CD8-positive, alpha-beta T cell (primary cell): ENCODE measurements at places on chromosomes 7 and 10.
A peak's percentile ranks its signal among the peaks of the same experiment; 100 is the strongest.

DNA sequence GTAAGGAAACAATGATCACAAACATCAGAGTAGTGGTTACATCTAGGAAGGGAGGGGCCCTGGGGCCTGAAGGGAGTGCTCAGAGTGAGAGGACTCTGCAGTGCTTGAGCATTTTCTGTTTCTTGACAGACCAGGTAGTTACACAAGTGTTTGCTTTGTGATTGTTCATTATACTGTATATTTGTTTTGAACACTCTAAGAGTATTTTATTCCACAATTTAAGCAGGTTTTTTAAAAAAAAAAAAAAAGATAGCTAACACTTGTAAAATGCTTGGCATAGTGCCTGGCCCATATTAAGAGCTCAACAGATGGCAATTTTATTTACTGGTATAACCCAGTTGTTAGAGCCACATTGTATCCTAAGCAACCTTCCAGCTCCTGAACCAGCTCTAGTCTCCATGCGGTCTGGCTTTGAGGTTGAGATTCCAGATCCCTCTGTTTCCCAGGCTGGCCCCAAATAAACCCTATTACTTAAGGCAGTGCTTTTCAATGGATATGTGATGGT lies 20.1 kb upstream of the ATXN7L1 start:
- DNase-seq: no peak

DNA sequence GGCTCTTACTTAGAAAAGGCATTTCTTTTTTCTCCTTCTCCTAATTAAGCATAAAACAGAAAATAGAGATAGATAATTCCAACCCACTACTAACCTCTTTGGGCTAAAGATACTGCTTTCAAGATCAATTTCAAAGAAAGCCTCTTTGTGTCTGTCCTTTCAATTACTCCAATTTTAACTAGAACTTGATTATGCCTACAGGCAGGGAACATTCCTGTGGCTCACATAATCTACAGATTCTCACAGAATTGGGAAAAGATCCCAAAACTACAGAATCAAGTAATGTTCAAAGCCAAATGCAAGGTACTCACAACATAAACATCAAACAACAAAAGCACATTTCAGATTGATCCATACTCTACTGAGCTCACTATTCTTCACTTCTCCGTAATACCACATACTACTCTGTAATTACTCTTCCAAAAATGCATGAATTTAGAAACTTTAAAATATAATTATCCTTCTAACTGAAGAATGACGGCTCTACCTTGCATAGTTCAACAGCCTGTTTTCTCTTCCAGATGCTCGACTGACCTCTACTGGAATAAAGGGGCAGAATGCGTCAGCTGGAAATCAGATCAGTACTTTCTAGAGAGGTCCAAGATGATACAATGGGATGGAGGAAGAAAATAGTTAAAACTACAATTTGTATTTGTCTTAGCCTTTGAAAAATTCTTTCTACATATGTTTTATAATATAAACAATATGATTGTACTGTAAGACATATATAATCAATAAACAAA lies 3.9 kb downstream of the MTERF1 start:
- DNase-seq: no peak

GRCh38 chr7:35725280-35725680 lies 30.3 kb upstream of the HERPUD2 start:
- DNase-seq: peak; percentile 95

GRCh38 chr10:63829573-63830149 lies 308.5 kb downstream of the REEP3 start:
- DNase-seq: no peak

GRCh38 chr7:55191926-55192692 lies 173.0 kb upstream of the LANCL2 start:
- no peak for DNase-seq

DNA sequence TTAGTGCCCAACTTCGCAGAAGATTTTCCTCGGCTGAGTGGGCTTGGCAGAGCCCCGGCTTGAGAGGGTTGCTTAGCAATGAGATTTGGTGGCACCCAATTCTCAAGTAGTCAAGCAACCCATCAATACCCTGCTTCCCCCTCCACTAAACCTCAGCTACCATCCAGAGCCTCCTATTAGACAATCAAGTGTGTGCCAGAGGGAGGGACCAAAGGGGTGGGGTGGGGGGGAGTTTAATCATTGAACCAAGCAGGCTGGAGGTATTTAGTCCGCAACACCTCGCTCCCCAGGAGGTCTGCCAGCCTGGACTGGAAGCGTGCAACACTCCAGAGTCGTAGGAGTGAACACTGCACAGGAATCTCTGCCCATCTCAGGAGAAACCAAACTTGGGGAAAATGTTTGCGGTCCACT lies at the start of gene HKDC1:
HKDC1 (plus strand) TSS at position 292 of the 411 bp plus-strand sequence; CDS start at position 396, 104 bp downstream.
- no peak for DNase-seq

DNA sequence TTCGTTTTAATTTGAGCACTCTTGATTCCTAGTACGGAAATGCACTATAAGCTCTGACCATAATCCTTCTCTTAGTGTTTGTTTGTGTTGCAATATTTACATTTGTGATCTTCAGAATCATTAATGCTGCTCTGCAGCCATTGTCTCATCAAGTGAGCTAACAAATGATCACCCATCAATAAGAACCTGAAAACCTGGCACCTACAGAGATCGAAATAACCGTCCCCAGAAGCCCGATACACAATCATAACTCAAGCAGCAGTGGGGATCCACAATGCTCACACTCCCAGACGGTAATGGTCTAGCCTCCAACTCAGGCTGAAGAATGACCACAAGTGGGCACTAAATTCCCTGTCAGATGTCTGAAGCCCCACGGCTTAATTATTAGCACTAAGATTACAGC lies 156.0 kb upstream of the NFE2L3 start:
- DNase-seq: no peak

- no peak for DNase-seq
Measured at GRCh38 chr7:104857458-104858425, 156.3 kb upstream of the KMT2E start.

DNA sequence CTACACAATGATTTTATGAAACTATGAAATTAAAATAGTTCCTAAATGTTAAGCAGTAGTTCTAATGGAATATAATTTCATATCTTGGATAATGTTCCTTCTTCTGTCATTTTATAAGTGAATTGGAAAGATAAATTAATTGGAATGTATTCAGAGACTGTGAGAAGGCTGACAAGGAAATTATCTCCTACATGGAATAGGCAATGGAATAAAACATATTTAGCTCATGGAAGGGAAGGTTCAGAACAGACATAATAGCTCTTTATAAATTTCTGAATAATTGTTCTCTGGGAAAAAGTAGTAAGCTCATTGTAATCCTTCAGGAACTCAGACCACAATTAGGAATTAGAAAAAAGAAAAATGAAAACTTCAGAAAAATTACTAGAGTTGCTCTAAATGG lies 1172.3 kb upstream of the SORCS1 start:
- DNase-seq: no peak

- DNase-seq: no peak
Measured at GRCh38 chr7:40827222-40828085, 692.6 kb downstream of the SUGCT start.

DNA sequence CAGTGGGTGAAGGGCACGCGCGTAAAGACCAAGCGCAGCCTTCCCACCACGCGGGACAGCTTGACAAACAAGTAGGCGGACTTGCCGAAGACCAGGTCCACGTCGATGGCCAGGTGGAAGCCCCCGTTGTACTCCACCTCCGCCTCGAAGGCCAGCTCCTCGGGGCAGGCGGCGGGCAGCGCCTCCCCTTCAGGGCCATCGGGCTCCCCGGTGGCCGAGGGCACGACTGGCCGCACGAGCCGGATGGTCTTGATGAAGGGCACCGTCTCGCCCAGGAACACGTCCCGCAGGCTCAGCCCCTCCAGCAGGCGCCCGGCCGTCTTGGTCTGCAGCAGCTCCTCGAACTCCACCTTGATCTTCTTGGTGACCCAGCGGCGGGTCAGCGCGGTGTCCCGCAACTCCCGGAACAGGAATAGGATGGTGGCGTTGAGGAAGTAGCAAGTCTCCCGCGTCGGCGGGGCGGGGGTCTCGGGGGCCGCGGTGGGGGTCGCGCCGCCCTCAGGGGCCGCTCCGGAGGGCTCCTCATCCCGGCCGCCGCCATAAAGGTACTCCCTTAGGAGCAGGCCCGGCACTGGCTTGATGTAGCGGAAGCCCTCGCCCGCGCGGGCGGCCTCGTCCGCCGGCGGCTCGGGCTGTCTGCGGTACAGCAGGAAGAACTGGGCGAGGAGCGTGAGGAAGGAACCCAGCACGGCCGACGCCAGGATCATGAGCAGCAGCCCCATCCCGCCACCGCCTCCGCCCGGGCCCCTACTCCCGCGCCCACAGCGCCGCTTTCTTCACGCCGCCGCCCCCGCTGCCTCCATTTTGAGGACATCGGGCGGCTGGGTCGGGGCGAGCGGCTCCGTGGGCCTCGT lies 507 bp downstream of the PDZD8 start:
- DNase-seq: peak; percentile 28

DNA sequence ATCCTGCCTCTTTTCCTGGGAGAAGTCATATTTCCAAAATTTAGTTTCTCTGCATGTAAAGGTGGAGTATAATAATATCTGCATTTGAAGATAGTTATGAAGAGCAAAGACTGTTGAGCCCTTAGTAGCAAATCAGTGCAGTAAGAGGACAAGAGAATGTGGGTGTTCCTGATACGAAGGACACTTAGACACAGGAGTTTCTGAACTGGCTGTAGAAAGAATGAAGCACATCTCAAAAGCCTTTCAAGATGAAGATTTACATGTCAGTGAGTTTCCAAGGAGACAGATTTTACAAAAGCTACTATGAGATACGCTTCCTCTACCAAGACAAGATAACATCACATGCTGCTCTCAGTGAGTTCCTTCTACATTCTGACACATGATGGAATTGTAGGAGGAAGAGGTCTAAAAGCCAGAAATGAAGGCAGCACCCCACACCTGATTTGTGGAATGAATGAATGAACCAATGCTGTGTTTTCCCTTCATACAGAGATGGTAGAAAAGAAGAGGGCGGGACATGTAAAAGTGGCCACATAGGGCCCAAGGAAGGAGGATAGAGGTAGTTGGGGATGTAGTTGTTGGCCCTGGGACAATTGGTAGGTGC lies 173.6 kb upstream of the PDE1C start:
- DNase-seq: no peak

- DNase-seq: no peak
Measured at GRCh38 chr7:1022801-1023465, 21.4 kb upstream of the GPR146 start.

DNA sequence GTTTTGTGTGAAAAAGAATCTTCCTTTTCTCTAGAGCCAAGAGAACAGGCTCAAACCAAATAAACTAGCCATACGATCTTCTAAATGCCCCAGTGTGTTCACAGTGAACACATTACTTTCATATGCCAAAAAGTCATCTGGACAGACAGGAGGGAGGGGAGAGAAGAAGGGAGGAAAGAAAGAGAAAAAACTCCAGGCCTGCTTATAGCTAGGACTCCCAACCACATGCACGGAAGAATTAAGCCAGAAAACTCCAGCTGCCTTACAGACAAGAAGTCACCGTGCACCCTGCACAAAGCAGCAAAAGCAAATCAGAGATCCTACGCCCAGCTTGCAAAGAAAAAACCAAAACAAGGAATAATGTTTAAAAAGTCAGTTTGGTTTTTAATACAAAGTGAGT lies 34.3 kb downstream of the SNX8 start:
- no peak for DNase-seq

- DNase-seq: no peak
Measured at GRCh38 chr7:131354390-131354789, 26.7 kb downstream of the MKLN1 start.

DNA sequence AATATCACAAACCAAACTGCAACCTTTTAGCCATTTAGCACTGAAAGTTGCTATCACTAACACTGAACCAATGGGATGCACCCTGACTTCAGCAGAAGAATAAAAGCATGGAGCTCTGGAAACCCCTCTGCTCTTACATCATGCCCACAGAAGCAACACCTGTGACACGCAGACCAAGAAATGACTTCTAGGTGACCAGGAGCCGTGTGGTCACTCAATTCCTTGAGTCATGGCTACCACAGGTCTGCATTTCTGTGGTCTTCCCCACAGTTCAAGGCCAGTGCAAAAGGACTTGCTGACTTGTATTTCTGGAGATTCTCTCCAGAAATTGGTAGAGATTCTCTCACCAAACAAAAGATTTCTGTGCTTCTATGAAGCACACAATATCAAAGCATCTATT lies 38.3 kb downstream of the NRCAM start:
- no peak for DNase-seq

DNA sequence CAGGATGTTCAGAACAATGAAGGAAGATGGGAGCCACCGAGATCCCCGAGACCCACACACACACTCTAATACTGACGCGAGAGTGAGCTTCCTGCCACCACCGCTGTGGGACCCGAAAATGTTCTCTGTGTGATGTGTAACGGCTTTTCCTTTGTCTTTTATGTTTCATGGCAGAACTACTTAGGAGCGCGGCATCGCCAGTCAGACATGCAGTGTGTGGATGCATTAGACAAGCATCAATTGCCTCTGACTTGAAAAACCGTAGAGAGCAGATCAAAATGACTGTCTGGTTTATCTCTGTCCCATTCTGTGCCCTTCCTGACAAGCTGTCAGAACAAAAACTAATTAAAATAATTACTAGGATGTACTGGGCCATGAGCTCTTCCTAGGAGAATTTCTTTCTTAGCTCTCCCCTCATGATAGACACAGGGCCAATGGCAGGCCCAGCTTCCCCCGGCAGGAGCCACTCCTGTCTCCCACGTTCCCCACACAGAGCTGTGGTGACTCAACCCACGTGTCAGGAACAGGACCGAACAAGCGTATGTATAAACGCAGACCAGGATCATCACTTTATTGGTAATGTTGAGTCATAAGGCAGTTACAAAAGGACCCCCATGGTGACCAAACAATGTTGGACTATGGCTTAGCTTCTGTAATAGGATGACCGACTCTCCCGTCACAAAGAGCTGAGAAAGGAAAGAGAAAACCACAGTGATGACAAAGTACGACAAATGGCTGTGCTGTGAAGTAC lies 705.0 kb downstream of the PARD3 start:
- DNase-seq: no peak

- DNase-seq: no peak
Measured at GRCh38 chr10:104252368-104252767, 2.3 kb upstream of the GSTO1 start.

- no peak for DNase-seq
Measured at GRCh38 chr10:32084185-32084851, 28.1 kb upstream of the KIF5B start.
